ENCODE measurements at places on chromosomes 2 and 18.

- no peak for DNase-seq
Observed at GRCh38 chr2:74755386-74755785, 78.5 kb upstream of the HK2 start.

GRCh38 chr2:117087535-117088291, 726.8 kb upstream of the DDX18 start:
- no peak for DNase-seq

DNA sequence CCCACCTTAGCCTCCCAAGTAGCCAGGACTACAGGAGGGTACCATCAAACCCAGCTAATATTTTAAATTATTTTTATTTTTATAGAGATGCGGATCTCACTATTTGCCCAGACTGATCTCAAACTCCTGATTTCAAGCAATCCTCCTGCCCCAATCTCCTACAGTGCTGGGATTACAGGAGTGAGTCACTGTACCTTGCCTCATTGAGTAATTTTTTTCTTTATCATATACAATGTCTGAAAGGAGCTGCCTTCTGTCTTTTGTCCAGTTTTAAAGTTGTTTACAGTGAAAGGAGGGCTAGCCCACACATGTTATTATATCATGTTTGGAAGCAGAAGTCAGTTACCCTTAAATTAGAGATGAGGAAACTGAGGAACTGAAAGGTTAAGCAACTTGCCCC, 32.5 kb downstream of the PRKRA start:
- no peak for DNase-seq

DNA sequence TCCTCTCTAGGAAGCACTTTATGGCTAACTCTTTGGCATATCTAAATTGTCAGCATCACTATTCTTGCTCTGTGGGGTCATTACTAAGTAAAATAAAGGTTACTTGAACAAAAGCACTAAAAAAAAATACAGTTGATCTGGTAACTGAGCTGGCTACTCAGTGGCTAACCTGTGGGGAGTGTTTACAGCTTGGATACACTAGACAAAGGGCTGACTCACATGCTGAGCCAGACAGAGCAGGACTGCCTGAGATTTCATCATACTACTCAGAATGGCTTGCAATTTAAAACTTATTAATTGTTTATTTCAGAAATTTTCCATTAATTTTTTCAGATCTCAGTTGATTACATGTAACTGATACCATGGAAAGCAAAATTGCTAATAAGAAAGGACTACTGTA, 1690.4 kb upstream of the SLC39A10 start:
- peak; percentile 1 for DNase-seq

DNA sequence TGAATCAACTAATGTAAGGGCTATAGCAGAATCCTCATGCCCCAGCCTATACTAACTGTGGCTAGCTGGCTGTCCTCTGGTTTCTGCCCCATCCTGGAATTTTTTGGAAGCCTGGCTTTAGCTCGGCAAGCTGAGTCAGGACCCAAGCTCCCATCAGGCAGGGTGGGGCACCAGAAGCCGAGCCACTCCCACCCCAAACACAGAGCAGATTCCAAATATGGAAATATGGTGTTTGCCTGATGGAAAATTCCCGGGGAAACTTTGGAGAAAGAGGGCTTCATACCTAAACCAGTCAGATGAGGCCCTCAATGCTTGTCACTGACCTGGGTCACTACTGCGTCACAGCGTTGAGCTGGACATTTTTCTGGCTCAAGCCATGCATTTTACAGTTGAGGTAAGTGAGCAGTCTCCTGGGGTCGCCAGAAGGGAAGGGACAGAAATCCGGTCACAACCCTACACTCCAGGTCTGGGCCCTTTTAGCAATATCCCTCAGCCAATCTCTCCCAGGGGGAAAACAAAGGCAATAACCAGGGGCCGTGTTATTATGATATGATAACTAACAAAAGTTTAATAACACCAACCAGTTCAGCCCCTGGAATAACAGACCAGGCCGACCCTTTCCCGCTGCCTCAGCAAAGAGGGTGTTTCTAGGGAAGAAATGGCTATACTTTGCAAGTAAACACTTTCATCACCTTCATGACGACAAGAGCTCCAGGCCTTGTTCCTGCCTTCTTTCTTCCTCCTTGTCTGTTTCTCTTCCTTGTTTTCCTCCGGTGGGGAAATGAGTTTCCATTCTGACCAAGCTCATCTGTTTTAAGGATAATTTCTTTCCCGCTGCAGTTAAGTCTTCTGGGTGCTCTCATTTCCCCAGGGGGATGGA, 37.7 kb downstream of the PSD4 start:
- no peak for DNase-seq

DNA sequence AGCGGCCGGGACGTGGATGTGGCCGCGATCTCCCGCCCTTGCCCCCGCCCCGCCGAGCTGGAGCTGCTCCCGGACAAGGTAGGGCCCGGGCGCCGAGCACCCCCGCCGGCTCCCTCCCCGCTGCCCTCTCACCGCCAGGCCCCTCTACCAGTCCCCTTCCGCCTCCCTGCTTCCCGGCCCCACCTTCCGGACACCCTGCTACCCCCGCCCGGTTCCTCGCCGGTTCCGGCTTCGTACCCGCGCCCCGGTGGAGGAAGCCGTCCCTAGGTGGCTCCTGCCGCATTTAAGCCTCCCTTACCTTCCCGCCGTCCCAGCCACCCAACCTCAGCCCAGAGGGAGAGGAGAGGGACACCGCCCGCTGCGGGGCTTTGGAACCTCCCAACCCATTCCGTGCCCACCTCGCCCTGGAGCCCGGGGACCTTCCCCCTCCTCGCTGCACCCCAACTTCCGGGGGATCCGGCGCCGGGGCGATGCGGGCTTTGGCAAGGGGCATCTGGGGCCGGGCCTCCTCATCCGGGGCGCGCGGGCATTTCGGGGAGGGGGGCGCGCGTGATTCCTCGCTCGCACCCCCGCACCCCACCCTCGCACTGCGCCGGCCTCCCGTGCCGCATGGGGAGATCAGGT, 475 bp downstream of the B3GNT2 start:
- DNase-seq: peak; percentile 87

- no peak for DNase-seq
Observed at GRCh38 chr2:48910961-48911360, 155.4 kb upstream of the LHCGR start.

DNA sequence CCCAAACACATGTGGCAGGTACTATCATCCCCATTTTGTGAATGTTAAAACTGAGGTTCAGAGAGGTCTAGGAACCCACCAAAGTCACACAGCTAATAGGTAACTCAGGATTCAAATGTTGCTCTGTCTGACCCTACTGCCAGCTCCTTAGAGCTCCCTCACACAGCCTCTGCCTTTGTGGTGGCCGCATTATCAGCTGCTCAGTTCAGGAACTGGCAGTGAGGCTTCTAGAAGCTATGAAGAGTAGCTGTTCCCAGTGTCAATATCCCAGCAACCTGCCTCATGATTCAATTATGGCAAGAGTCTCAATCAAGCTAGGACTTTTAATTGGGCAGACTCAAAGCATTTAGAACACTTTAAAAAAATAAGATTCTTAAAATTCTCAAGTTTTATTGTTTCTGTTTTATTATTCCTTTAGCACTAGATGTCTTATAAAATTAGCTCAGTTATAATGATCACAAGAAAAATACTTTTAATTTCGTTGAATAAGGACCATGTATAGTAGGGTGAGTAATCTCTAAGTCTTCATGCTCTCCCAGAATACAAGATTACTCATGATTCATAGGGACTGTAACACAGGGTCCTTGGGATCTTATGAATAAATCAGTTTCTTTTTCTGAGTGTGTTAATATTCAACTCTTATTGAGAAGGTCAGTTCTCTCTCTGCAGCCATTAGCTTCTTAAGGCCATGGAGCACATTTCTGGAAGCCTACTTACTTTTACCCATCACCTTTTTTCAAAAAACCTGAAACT, 342.7 kb downstream of the RND3 start:
- no peak for DNase-seq

DNA sequence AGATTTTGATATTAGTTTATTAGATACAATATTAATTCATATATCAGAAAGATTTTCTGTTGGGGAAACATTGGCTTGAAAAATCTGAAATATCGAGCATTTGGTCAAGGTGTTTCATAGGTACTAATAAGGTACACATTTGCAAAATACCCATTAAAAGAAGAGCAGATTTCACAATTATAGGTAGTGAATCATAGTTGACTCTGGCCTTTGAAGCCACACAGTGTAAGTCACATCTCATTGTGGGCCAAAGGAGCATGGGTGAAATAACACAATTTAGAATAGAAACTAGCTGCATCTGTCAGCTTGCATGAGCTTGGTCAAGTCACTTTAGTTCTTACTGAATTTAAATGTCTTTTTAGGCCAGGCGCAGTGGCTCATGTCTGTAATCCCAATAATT, 4.9 kb downstream of the KDM3A start:
- DNase-seq: no peak

- DNase-seq: no peak
Observed at GRCh38 chr2:217609952-217610351, 392.8 kb downstream of the TNS1 start.

- no peak for DNase-seq
Observed at GRCh38 chr2:73210019-73210418, 4.0 kb upstream of the SMYD5 start.

- no peak for DNase-seq
Observed at GRCh38 chr2:47375307-47375706, 27.6 kb upstream of the MSH2 start.

GRCh38 chr18:63514888-63515678, 27.1 kb upstream of the SERPINB12 start:
- no peak for DNase-seq

GRCh38 chr2:75030218-75031009, 72.0 kb downstream of the POLE4 start:
- no peak for DNase-seq

- no peak for DNase-seq
Observed at GRCh38 chr2:14804902-14805301, 172.4 kb downstream of the LRATD1 start.

GRCh38 chr2:65344689-65345088, 87.7 kb downstream of the SPRED2 start:
- peak; percentile 25 for DNase-seq

DNA sequence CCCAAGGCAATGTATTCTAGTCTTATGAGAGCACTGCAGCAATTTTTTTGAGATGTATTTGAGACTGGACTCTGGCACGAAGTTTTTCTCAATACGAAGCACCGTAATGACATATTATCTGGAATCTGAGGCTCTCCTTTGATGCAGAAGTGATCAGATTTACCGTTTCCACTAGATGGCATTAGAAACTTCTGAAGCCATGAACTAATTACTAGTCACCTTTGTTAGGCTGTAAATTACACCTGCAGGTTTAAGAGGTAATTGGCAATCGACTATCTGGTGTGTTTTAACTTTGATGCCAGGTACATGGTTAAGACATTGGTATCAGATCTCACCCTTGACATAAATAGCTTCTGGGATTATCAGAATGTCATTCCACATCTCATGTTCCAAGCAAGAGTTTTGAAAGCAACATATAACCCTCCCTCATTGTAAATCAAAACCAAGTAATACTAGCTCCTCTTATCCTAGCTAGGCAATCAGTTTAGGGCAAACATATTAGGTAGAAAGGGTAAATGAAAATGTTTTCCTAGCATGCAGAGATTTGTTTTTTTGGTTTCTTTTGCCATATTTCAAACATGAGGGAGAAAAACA, 254.6 kb upstream of the SPRED2 start:
- no peak for DNase-seq

- DNase-seq: no peak
Observed at GRCh38 chr2:8322634-8323033, 359.2 kb upstream of the ID2 start.

DNA sequence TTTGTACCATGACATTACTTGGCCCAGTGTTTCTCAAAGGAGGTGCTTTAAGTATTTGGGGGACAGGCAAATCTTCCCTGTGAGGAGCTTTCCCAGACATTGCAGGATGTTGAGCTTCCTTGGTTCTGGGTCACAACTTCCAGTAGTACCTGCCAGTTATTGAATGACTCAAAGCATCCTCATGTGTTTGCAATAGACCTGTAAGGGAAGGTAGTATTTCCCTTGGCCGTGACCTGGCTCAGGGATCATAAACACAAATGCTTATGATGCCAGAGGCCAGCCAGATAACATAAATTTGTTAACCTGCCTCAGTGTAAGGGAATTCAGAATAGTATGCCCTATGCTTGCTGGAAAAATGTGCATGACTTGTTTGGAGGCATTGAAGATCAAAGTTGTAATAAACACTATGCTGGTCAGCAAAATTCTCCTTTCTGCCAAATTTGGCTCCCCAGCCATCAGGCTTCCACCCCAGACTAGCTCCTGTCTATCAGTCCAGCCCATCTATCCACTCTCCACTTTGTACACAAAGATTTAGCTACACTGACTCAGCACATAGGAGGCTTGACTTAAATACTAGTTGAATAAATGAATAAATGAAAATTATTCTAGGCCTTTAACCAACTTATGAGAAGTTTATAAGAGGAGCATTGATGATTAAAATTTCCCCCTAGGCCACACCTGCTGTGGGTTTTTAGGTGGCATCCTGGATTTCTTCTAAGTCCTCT, 102.0 kb upstream of the EFEMP1 start:
- DNase-seq: no peak

- no peak for DNase-seq
Observed at GRCh38 chr2:48129293-48129950, 223.1 kb upstream of the FBXO11 start.

GRCh38 chr2:159179096-159179495, 107.4 kb downstream of the WDSUB1 start:
- DNase-seq: no peak

DNA sequence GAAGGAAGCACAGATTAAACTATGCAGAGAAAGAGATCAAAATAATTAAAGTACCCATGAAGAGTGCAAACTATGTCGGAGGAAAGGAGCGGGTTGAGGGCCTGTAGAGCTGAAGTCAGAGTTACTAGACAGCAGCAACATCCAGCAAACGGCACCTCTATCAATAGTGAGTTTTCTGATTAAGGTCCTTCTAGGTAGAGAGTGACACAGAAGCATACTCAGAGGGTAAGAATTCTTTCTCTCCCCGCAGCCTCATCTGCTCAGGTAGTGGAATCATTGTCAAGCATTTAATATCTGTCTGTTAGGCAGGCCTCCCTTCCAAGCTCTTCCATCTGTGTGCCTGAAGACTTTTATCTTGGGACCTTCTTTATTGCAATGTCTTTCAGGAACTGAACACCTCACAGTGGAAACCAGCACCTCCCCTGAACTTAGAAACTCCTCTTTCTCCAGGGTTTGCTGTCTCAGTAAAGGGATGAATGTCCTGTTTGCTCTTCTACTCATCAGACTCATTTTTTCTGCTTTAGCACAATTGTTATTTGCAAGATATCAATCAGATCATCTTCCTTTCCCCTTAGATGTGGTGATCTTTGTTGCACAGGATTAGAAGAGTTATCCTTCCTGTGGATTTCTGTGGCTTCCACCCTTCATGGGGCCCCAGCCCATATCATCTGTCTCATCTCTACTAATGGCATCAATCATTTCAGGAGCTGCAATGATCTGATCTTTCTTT, 28.8 kb downstream of the SP140 start:
- DNase-seq: no peak

- no peak for DNase-seq
Observed at GRCh38 chr2:70745276-70745825, 22.6 kb downstream of the ADD2 start.

GRCh38 chr2:36485521-36485920, 112.4 kb downstream of the FEZ2 start:
- DNase-seq: no peak

- peak; percentile 54 for DNase-seq
Observed at GRCh38 chr2:16013359-16013911, 73.1 kb downstream of the MYCN start.

- DNase-seq: no peak
Observed at GRCh38 chr2:217396165-217396564, 536.3 kb upstream of the TNP1 start.

Measured in H7 (cell line).